ENCODE measurements at places on chromosomes 12 and 14.
A peak's percentile ranks its signal among the peaks of the same experiment; 100 is the strongest.

- DNase-seq = peak; percentile 91
These were observed 230.5 kb downstream of the SLC25A21 start for GRCh38 chr14:36941783-36942521.

- DNase-seq = peak; percentile 70
These were observed 2.6 kb downstream of the TESC start for GRCh38 chr12:117096501-117097042.

DNA sequence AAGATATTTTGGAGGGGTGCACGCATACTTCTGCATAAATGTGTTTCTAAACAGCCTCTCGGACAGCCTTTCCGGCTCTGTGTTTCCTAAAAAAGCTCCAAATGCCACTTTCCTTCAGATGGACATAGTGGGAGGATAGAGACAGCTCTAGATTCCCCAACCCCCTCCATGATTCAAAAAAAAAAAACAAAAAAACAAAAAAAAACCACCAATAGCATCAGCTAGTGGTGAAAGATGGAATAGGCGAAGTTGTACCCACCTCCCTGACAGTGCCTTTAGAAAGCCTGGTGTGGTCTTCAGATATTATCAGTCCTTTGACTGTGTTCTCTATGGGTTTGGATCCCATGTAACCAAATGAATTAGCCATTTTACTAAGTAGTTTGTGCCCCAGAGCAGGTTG is 94.1 kb downstream of the PHETA1 start:
- DNase-seq = peak; percentile 61

DNA sequence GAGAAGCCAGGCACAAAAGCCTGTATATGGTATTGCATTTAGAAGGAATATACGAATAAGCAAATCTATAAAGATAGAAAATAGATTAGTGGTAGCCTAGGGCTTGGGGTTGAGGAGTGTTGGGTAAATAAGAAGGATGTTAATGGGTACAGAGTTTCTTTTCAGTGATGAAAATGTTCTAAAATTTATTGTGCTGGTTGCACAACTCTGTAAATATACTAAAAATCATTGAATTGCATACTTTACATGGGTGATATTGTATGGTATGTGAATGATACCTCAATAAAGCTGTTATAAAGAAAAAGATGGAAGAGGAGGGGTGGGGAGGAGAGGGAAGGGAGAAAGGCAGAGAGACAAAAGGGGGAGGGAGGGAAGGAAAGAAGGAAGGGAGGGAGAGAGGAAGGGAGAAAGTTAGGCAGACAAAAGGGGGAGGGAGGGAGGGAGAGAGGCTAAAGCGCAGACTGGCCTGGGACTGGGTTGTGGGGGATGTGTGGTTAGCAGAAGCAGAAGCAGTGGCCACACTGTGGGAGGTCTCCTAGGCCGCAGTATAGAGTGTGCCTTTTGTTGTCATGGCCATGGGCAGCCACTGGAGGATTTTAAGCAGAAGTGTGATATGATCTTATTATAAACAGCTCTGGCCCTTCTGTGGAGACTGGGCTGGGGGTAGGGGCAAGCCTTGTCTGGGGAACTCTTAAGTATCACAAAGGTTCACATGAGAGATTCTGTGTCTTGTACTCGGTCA is 73.6 kb upstream of the ELK3 start:
- DNase-seq = peak; percentile 70

- DNase-seq = no peak
These were observed 133.8 kb downstream of the SLC2A13 start for GRCh38 chr12:39972119-39972518.

- no peak for DNase-seq
These were observed 921.8 kb downstream of the BCL11B start for GRCh38 chr14:98350213-98350612.

- no peak for DNase-seq
These were observed 53.2 kb downstream of the KCNK10 start for GRCh38 chr14:88269806-88270420.

- no peak for DNase-seq
These were observed 6.7 kb upstream of the BATF start for GRCh38 chr14:75515629-75515996.

GRCh38 chr12:91511795-91512420 is 329.3 kb upstream of the DCN start:
- DNase-seq = no peak

DNA sequence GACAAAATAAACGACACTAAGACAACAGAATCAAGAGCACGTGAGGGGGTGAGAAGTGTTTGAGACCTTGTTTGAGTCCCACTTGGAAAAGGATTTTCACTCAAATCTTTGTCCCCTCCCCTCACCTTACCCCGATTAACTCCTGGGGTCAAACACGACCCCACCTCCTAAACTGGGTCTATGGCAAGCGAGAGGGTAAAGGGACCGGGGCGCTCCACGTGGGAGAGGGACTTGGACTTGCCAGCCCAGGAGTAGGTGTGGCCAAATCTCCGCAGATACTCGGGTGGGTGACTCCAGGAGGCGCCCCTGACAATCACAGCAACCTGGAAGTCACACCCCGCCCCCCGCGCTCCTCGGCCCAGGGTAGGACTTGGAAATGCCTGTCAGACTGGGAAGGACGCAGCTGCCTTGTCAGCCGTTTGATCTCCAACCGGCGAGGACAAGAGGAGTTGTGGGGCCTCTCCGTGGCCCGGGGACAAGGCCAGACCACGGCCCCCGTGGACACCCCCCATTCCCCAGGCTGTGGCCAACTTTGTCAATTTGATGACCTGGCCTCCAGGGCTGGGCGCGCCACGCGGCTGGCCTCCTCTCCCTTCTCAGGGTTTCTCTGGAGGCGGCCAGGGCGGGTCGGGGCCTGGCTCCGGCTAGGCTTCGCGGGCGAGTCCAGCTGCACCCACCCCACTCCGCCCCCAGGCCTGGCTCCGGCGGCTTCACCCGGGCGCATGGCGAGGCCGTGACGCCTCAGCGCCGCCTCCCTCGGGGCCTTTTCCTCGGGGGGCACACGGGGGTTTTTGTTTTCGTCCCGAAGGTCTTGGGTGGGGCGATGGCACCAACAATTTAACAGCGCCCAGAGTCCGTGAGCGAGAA is 1.1 kb upstream of the BCL11B start:
- DNase-seq = peak; percentile 94

Measured in endodermal cell (in vitro differentiated cells).